CD4-positive, alpha-beta T cell (primary cell): ENCODE measurements at places on chromosomes 12 and 14.

DNA sequence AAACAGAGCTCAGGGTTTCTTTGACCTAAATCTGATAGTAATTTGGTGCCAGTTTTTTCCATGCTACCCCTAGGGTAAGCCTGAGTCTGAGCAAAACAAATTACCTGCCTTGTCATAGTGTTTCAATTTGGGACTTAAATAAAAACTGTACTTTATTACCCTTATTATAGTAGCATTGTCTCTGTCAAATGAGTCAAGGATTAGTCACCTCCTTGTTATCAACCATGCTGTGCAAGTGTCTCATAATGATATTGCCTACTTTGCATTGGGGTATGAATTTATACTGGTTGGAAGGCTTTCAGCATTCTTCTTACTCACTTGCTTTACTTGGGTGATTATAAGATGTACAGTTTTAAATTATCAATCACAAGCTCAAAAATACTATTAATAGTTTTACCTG, 380.0 kb downstream of the LRFN5 start:
- no peak for DNase-seq

GRCh38 chr12:93042684-93043083, 113.6 kb upstream of the EEA1 start:
- no peak for DNase-seq

DNA sequence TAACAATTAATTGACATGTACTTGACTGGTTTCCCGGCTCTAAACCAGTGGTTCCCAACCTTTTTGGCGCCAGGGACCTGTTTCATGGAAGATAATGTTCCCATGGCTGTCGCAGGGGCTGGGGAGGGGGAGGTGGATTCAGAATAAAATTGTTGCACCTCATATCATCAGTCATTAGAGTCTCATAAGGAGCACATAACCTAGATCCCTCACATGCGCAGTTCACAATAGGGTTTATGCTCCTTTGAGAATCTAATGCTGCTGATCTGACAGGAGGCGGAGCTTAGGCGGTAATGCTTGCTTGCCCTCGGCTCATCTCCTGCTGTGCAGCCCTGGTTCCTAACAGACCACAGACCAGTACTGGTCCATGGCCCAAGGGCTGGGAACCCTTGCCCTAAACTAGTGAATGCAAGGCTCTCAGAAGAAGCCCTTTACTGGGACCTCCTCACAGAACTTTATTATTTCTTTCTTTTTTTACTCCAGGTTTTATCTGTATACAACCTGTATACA, 86.4 kb upstream of the SINHCAF start:
- no peak for DNase-seq

- DNase-seq = no peak
These were observed 1.9 kb downstream of the ADSS1 start for GRCh38 chr14:104725772-104726548.

DNA sequence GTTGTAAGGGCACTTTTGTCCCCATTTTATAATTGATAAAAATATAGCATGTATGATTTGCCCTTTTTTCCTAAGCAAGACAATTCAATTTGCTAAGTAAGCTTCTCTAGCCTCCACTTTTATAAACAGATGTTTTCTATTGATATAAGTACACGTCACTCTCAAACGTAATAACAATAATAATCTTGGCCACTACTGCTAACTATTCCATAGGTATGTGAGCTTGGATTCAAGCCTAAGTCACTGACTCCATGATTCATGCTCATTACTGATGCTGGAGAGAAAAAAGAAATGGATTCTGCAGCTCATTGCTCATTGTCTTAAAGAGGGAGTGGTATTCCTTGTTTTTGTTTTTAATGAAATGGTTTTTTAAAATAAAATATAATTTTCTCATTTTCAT, 661.0 kb downstream of the GALC start:
- no peak for DNase-seq
